ENCODE measurements at places on chromosomes 4 and X.

- DNase-seq, result no peak
Measured at GRCh38 chrX:70525733-70526132, 81.1 kb downstream of the DLG3 start.

DNA sequence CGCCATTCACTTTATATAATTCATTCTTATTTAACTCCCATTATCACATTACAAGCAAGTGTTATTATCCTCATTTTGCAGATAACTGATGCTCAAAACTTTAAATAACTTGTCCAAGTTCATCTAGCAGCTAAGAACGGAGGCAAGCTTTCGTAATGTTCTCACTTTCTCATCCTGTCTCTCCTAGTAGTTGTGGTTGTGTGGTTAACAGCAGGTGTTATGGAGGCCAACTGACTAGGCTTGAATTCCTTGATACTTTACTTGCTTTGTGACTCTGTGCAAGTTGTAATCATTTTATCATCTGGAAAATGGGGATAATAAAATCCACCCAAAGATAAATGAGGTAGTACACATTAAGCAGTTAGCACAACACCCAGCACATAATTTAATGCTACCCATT, 109.9 kb upstream of the PTPN13 start:
- no peak for DNase-seq

- DNase-seq, result peak; percentile 71
Measured at GRCh38 chr4:15882675-15883086, 55.9 kb downstream of the FGFBP1 start.

DNA sequence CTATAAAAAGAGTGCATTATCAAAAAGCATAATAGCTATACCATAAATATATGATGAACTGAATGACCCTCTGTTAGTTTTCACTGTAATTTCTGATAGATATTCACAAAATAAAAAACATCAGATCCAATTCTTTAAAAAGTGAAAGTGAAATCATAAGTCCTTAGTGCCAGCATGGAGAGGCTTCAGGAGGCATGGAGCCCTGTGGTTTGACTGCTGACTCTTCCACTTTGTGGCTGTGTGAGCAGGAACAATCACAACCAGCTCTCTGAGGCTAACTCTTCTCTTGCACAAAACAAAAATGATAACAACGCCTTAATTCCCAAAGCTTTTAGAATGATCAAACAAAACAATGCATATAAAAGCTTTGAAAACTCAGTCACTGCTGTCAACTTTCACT, 1143.9 kb downstream of the PDHA2 start:
- peak; percentile 70 for DNase-seq

DNA sequence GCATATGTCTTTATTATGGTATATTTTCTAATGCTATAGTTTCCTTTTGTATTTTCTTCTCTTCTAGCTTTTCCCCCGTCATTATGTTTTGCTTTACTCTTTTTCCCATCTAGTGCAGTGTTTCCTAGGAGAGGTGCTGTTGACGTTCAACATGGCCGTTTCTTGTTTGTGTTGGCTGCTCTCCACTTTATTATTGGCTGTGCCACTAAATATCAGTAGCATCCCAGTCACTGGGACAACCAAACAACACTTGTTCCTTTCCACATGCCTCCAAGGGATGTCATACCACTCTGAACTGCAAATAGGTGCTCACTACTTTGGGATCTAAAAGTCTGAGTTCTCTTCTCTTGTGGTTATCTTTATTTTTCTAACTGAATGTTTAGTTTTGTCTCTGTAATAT, 26.5 kb downstream of the GBA3 start:
- no peak for DNase-seq

- no peak for DNase-seq
Measured at GRCh38 chr4:1363513-1363912, 16.5 kb downstream of the UVSSA start.
